ENCODE measurements at places on chromosomes 6 and 20. TPM values are rescaled to one million over a fixed set of nuclear protein-coding genes. Genes with fewer than 3 reads are reported as not detected.

DNA sequence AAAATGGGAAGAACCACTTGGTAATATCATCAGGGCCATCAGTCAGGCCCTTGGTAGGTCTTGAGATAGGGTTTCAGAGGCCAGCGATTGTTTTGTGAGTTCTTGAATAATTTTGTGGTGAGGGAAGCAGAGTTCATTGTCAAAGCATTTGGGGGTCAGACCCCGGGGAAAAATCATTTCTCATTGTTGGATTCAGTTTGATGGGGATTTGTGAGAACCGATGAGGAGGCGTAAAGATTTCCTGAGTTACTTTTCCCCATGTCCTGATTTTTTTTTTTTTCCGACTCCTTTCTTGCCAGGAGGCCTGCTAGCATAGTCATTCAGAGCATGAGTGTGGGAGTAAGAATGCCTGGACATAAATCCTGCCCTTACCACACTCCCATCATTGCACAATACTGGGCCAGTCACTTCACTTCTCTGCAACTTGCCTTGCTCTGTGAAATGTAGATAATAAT lies 60.3 kb downstream of the TSHZ2 start:
- H3K27me3 ChIP-seq, result no peaks in the 10 kb centered on the region
- DNase-seq, result no peak
- H3K27ac ChIP-seq, result no peak overlapping the region
- no peaks in the 10 kb centered on the region for H3K36me3 ChIP-seq
- no peak overlapping the region for H3K4me3 ChIP-seq

The MLN gene
- total RNA-seq, result not detected

DNA sequence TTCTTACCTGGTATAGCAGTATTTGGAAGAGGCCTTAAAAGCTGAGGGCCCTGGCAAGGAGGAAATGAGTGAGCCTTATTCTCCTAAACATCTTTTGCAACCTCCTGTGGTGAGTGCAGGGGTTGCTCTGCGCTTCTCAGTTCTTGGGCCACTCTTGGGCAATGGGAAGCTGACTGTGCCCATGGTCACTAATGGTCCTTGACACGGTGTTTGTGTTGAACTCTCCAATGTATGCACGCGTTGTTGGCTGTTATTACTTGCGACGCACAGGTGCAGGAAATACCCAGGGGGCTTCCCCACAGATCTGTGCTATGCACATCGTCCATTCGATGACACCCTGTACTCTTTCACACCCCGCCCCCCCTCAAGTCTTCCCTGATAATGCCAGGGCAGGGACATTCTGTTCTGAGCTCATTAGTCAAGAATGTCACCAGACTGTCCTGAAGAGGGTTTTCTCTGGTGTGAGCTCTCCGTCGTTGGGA lies 79.7 kb downstream of the EDN1 start:
- no peak overlapping the region for H3K27ac ChIP-seq
- H3K36me3 ChIP-seq, result no peaks in the 10 kb centered on the region
- no peak overlapping the region for H3K4me3 ChIP-seq
- no peaks in the 10 kb centered on the region for H3K27me3 ChIP-seq
- no peaks in the 10 kb centered on the region for H3K4me1 ChIP-seq
- DNase-seq, result no peak

DNA sequence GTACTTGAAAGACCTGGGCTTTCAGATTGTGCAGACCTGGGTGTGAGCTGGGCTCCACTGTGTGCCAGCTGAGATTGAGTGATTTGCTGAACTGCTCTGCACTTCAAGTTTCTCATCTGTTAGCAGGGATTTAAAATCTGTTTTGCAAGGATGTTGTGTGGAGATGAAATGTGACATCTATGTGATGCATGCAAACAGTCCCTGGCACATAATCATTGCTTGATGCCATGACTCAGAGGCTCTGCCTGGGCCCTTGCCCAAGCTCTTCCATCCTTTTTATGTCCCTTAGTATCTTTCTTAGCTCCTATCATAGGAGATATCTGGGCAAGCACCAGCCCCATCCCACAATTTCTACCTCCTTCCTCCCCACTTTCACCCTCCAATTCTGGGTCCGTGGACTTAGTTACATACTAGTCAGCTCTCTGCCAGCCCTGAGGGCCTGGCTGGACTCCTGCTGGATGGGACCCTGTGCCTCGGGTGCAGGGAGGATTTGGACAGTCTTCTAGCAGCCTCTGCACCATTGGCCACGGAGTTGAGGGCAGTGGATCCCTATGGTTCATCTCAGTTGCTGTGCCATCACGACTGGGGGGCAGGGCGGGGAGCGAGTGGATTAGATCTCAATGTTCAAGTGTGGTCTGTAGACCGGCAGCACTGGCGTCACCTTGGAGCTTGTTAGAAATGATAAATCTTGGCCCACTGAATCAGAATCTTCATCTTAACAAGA lies 103.6 kb downstream of the MAP3K7 start:
- no peak for DNase-seq
- peaks cover 10% of the 10 kb centered on the region for H3K4me1 ChIP-seq
- no peak overlapping the region for H3K27ac ChIP-seq
- H3K36me3 ChIP-seq, result no peaks in the 10 kb centered on the region

The GSTA4 gene
- total RNA-seq, result 4.9 TPM

GRCh38 chr6:116029535-116029934 lies 31.2 kb downstream of the FRK start:
- DNase-seq, result no peak
- H3K4me3 ChIP-seq, result no peak overlapping the region
- no peaks in the 10 kb centered on the region for H3K36me3 ChIP-seq
- no peak overlapping the region for H3K27ac ChIP-seq
- H3K4me1 ChIP-seq, result no peaks in the 10 kb centered on the region

DNA sequence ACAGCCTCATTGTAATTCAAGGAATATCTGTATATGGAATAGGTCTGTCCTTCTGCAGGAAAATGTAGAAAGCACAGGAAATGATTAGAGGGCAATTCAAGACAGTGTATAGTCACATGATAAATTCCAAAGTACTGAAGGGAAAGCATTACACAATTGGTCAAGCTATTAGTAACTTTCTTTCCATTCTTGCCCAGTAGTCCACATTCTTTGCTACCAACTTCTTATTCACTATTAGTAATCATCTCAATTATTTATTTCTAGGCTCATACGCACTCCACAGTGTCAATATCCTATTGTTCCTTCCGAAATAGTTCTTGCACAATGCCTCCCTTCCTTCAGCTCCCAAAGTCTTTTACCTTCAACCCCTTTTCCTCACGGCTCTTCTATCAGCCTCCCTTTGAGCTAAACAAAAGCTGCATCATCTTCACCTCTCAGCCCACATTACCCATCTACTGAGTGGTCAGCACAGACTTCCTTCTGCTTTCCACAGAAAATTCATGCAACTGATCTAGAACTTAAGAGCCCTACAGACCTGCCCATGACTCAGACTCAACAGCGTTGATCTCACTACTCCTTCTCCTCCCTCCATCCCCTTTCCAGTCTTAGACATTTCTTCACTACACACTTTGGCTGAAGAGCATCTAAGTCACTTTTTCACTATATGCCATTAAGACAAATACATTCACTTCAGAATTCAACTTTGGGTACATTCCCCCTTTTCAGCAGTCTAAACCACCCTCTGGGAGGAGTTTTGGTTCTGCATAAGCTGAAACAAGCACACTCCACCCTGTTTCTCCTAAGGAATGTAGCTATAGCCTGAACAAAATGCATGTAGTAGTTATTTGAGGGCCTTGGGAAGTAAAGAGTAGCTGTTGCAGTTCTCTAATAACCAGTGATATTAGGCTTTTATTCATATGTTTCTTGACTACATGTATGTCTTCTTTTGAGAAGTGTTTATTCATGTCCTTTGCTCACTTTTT lies 157.9 kb downstream of the KIF16B start:
- H3K27ac ChIP-seq, result no peak overlapping the region
- no peaks in the 10 kb centered on the region for H3K36me3 ChIP-seq
- H3K27me3 ChIP-seq, result no peaks in the 10 kb centered on the region
- H3K4me1 ChIP-seq, result no peaks in the 10 kb centered on the region
- no peak for DNase-seq

- peaks cover 7% of the 10 kb centered on the region for H3K4me1 ChIP-seq
- peaks cover 22% of the 10 kb centered on the region for H3K36me3 ChIP-seq
- H3K27me3 ChIP-seq, result no peaks in the 10 kb centered on the region
- no peak for DNase-seq
- no peak overlapping the region for H3K27ac ChIP-seq
Measured at GRCh38 chr20:37311710-37312355, 22.4 kb downstream of the MANBAL start.

GRCh38 chr6:391559-392440 lies at the start of gene IRF4:
IRF4 (plus strand) TSS chr6:391752; CDS start chr6:393153, 1,401 bp downstream.
- H3K27ac ChIP-seq, result no peak within 1 kb of the TSS
- H3K4me1 ChIP-seq, result peaks cover 28% of the 10 kb centered on the region
- H3K36me3 ChIP-seq, result no peaks in the 10 kb centered on the region
- peak; percentile 26 for DNase-seq
- H3K27me3 ChIP-seq, result no peaks in the 10 kb centered on the region

- no peak overlapping the region for H3K4me3 ChIP-seq
- H3K27ac ChIP-seq, result no peak overlapping the region
- DNase-seq, result no peak
- no peaks in the 10 kb centered on the region for H3K36me3 ChIP-seq
Measured at GRCh38 chr6:100479179-100480035, 14.7 kb upstream of the SIM1 start.

GRCh38 chr6:30060606-30061091 lies 416 bp upstream of the POLR1H start:
- no peak for DNase-seq
- peak overlapping the region; percentile 82 for H3K4me3 ChIP-seq
- H3K27ac ChIP-seq, result peak overlapping the region; percentile 97
- H3K27me3 ChIP-seq, result no peaks in the 10 kb centered on the region

DNA sequence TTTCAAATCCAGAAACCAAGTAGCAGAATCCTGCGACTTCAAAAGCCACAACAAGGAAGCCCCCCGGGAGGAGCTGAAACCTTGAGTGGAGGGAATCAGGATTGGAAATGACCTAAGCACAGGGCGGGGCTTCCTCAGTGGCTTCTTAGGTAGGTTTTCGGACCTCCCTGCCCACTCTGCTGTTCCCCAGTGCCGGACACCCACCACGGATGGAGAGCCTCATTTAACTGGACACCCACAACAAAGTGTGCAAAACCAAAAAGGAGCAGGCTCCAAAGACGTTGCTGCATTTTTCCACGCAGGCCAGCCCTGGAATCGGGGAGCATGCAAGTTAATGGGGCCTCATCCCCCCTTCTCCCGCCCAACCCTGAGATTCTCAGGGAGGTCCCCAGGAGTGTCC lies 144.4 kb downstream of the NFATC2 start:
- no peak for DNase-seq
- peaks cover 12% of the 10 kb centered on the region for H3K36me3 ChIP-seq
- H3K27ac ChIP-seq, result no peak overlapping the region
- H3K4me1 ChIP-seq, result peaks cover 45% of the 10 kb centered on the region
- no peak overlapping the region for H3K4me3 ChIP-seq

The RBPJL gene
- total RNA-seq, result not detected

- H3K27ac ChIP-seq, result no peak overlapping the region
- no peaks in the 10 kb centered on the region for H3K27me3 ChIP-seq
- no peak for DNase-seq
- H3K4me3 ChIP-seq, result no peak overlapping the region
- H3K4me1 ChIP-seq, result no peaks in the 10 kb centered on the region
Measured at GRCh38 chr6:79465381-79465780, 71.8 kb downstream of the LCA5 start.

The TNFRSF6B gene
- not detected for total RNA-seq

DNA sequence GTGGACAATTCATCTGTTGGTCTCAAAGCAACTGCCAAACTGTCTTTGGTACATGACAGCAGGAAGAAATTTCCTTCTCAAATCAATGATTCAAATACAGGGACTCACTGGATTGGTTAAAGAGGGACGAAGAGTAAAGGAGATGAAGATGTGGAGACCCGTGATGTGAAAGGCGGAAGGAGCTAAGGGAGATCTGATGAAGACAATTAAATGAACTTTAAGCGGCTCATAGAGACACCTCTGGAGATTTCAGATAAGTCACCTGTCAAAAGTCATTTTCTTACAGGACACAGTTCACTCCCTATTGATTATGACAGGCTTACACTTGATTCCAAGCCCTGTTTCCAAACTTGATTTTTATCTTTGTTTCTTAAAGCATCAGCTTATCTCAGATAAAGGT lies 466.3 kb downstream of the DOK5 start:
- no peak overlapping the region for H3K27ac ChIP-seq
- H3K4me3 ChIP-seq, result no peak overlapping the region
- no peaks in the 10 kb centered on the region for H3K27me3 ChIP-seq

DNA sequence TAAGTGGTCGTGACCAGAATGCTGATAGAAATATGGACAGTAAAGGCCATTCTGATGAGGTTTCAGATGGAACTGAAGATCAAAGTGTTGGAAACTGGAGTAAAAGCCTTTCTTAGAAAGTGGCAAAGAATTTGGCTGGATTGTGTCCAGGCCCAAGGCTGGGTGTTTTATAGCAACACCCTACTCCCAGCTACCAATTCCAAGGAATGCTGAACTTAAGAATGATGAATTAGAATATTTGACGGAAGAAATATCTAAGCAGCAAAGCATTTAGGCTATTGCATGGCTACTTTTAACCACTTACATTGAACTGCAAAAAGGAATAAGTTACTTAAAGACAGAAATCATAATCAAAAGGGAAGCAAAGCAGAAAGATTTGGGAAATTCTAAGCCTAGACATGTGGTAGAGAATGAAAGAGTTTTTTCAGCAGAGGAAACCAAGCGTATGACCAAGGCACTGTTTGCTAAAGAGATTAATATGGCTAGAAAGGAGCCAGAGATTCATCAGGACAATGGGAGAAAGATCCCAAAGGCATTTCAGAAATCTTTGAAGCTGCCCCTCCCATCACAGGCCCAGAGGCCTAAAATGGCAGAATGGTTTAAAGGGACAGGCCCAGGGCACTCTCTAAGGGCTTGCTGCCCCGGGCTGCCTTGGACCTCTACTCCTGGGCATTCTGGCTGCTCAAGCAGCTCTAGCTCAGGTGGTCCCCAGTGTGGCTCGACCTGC lies 25.8 kb downstream of the SDHAF4 start:
- H3K36me3 ChIP-seq, result no peaks in the 10 kb centered on the region
- H3K27ac ChIP-seq, result no peak overlapping the region
- H3K4me1 ChIP-seq, result no peaks in the 10 kb centered on the region

DNA sequence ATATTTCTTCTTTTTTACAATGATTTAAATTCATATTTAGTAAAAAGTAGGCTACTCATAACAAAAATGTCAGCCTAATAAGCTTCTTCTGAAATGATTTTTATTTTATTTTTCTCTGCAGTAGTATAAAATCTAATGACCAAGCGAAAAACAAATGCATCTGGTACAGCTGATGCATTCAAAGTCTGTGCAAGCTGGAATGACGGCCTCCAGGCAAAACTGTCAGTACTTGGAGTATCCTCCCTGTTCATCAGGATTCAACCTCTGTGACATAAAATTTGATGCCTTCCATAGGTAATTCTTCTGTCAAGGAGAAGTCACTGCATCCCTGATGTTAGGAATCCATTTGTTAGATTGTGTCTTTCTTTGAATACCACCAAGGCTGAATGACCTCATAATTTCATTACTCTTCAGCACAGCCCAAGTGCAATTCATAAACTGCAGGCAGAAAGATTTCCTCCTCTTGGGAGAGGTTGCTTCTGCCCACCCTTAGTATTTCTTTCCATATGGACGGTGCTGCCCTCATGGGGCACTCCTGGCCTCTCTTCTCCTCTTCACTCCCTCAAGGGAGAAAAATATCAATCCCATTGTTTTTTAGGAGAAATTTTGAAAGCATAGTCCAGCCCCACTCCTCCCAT lies 146.4 kb upstream of the STXBP5 start:
- H3K36me3 ChIP-seq, result no peaks in the 10 kb centered on the region
- H3K27ac ChIP-seq, result no peak overlapping the region
- no peaks in the 10 kb centered on the region for H3K4me1 ChIP-seq
- no peak for DNase-seq

The RPS10 gene
- 2,032 TPM for total RNA-seq

All from CD8-positive, alpha-beta memory T cell (primary cell).